Stimulated activated CD8-positive, alpha-beta memory T cell treated with anti-CD3 and anti-CD28 coated beads, Interleukin-2, amount 100 ng/mL, for 1 hour (primary cell): ENCODE measurements at places on chromosomes 1 and 21.

- no peak for DNase-seq
Measured at GRCh38 chr1:10459184-10459583, 9.4 kb downstream of the CORT start.

DNA sequence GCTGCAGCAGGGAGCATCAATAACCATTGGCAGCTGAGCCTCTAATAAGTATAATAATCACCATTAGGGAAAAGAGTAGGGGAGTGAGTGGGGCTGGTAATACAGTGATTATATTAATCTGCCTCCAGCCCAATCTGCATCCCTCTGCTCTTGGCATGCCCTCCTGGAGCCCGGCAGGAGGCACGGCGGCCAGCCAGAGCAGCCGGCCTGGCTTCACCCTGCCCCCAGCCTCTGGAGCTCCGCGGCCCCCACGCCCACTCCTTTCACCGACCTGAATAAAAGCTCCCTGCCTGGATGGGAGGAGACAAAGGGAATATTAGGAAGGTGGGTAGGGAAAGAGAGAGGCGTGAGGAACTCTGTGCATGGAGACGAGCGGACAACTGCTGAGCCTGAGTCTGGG, 28.3 kb downstream of the OPTC start:
- DNase-seq, result no peak

DNA sequence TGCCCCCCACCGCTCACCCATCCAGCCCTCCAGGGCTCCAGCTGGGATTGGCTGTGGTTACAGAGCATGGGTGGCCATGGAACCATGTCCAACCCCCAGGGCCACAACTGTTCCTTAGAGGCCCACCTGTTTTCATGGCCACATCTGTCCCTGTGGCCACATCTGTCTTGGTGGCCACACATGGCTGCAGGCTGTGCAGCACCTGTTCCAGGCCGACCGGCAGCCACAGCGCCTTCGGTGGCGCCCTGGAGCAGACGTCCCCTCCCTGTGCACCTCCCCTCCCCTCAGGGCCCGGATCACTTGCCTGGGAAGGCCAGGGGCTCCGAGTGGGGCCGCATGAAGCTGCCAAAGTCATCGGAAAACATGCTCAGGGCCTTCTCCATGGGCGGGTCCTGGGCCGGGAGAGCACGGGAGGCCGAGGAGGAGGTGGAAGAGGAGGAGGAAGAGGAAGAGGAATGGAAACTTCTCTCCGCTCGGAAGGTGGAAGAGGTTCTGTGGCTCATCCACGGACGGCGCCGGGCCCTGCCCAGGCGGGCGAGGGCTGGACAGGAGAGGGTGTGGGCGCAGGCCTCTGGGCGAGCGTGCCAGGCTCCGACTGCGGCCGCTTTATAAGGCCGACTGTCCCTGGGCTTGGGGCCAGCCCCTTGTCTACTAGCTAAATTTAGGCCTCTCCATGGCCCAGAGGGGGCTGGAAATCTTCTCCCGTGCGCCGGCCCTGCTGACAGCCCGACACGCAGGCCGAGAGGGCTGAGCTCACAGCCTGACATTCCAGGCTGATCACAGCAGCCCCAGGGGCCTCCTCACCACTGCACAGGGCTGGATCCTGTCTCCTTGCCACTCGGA, at the start of gene HSPB7:
Gene HSPB7 (minus strand): TSS at position 583 of the 843 bp plus-strand sequence. CDS start 80 bp downstream, at position 503.
- DNase-seq, result no peak

- DNase-seq, result no peak
Measured at GRCh38 chr1:15343729-15344128, 66.0 kb upstream of the EFHD2 start.

DNA sequence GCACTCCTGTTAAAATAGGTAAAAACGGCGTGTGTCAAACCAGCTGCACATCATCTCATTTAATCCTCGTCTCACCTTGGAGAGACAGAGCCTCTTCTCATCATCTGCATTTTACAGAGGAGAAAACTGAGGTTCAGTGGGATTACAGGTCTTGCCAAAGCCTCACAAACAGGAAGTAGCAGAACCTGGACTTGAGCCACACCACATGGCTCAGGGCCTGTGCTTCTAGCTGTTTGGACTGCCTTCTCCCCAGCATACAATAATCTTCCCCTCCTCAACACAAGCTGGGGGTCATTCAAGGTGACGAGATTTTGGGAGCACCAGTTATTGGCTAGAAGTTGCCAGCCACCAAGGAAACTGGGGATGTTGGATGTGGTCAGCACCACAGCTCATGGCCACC, 167.9 kb upstream of the ZC3H12A start:
- DNase-seq, result no peak

GRCh38 chr1:244833734-244834542, 1.5 kb upstream of the COX20 start:
- no peak for DNase-seq

GRCh38 chr1:163737261-163737660, 415.5 kb downstream of the NUF2 start:
- DNase-seq, result no peak

GRCh38 chr1:30915491-30916230, 7.1 kb upstream of the SDC3 start:
- DNase-seq, result no peak

DNA sequence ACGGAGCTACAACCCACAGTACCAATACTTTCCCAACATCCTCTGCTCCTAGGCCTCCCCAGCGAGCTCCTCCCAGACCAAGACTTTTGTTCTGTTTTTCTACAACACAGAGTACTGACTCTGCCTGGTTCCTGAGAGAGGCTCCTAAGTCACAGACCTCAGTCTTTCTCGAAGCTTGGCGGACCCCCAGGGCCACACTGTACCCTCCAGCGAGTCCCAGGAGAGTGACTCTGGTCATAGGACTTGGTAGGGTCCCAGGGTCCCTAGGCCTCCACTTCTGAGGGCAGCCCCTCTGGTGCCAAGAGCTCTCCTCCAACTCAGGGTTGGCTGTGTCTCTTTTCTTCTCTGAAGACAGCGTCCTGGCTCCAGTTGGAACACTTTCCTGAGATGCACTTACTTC, 20.6 kb downstream of the PLA2G5 start:
- DNase-seq, result no peak

DNA sequence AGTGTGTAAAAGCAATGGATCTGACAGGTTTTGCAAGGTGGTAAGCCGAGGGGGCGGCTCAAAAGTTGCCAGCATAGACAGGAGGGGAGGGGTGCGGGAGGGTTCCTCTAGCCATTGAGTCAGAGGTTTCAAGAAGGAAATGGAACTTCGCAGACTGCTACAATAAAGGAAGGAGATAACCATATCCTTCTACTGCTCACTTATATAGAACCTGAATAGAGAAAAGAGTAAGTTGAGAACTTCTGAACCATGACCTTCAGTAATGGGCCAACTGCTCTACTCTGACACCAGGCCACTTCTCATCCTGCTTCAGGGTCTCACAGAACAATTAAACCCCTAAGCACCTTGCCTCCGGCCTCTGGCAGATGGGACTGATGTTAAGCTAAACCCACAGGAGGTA, 26.3 kb upstream of the BCAR3 start:
- no peak for DNase-seq

- no peak for DNase-seq
Measured at GRCh38 chr1:107142140-107142542, 1.3 kb downstream of the NTNG1 start.

DNA sequence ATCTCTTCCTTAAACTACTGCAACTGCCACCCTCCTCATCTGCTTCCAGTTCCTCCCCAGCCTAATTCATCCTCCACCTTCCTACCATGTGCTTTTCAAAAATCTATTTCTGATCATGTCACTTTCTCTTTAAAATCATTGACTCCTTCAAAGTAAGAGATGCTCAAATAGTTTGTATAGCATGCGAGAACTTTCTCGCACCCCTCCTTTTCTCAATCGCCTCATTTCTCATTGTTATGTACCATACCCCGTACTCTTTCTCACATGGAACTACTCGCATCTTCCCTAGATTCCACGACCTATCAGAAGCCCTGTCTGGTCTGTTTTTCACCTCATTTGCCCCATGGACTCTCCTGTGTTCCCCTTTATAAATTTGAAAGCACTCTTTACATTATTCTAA, 238.2 kb downstream of the NRIP1 start:
- DNase-seq, result no peak

- no peak for DNase-seq
Measured at GRCh38 chr1:204498981-204499380, 4.4 kb upstream of the PIK3C2B start.

DNA sequence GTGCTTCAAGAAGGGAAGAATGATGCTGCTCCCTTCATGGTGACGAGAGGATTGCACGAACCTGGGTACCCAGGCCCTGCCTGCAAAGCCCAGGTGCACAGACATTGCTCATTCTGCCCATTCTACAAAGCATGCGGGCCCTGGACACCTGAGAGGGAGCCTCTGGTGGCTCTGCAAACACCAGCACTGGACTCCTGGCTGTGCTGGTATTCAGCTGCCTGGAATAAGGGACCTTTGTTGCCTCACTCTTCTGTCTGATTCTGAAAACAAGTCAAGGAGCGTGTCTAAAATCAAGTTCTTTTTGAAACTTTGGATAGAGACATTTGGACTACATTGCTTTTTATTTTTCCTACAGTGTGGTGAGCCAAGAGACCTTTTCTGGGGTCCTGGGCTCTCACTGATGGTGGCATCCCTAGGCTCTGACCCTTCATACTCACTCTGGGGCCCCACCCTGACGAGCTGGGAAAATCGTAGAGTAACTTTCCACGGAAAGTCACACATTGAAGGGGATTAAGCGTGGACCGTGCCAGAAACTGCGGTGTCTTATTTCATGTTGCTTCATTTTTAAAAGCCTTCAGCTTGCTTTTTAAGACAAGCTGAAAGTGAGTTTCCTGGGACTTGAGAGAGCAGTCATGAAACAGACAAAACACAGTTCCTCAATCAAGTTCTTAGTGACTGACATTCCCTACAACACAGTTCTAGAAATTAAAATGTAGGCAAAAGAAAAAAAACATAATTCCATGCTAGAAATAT, 24.0 kb downstream of the ABCA4 start:
- DNase-seq, result no peak

GRCh38 chr1:149933208-149933607, 3.5 kb downstream of the MTMR11 start:
- no peak for DNase-seq

DNA sequence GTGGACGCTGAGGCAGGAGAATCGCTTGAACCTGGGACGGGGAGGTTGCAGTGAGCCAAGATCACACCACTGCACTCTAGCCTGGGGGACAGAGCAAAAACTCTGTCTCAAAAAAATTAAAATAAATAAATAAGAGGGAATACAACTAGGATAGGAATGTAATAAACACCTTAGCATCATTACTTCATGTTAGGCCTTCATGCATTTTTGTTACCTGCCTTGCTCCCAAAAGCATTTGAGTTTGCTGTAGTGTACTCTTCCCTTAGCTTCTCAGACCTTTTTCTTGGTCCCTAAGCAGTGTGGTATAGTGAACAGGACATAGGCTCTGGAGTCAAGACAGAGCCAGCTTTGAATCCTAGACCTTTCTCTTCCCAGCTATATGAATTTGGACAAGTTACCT, 2.8 kb upstream of the OSCP1 start:
- DNase-seq, result no peak

DNA sequence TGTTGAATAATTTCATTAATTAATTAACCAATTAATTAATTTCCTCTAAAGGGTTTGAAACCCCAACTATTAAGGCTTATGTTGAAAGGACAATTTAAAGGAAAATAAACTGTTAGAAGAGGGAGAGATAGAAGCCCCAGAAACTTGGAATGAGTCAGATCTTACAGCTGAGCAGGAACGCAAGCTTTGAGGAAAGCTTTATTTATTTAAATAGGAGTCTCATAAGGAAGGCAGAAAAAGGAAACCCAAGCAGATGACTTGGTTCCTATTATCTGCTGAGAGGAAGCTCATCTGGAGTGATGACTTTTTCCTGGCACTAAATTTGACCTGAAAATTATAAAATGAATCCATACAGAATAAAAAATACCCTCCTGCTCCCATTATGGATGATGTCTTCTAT, 105.1 kb downstream of the ROR1 start:
- DNase-seq, result no peak

- no peak for DNase-seq
Measured at GRCh38 chr1:225415307-225415706, 12.5 kb downstream of the LBR start.

DNA sequence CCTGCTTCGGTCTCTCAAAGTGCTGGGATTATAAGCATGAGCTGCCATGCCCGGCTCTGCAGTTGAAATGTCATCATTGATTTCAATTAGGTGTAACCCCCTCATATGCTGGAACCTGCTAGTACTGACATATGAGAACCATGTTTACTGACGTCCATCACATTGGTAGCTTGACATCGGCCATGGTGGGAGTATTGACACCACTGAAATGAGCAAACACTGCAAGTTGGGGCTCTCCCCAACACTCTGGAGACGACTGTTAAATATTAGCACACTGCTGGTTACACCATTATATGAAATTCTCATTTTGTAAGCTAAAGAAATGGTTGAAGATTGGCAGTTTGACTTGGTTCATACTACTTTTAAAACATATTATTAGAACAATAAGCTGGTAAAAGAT, 63.7 kb downstream of the CNST start:
- no peak for DNase-seq

DNA sequence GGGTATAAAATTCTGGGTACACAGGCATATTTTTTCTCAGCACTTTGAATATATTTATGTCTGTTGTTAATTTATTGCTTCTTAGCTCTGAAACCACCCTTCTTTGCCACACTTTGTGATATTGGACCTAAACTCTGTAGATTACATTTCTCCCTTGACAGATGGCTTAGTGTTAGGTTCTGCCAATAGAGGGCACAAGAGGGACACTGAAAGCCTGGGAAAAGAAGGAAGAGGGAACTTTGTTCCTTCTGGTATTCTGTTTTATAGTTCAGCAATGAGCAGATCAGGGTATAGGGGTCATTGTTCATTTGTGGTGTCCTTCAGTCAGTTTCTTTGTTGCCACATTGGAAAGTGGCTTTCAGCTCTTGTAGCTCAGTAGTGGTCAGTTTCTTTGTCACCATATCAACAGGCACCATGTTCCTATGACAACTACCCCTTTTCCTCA, 423.5 kb upstream of the PROX1 start:
- no peak for DNase-seq

- no peak for DNase-seq
Measured at GRCh38 chr1:235588916-235589515, 60.6 kb downstream of the GNG4 start.

GRCh38 chr21:42694751-42695696, 41.6 kb downstream of the PDE9A start:
- DNase-seq, result no peak

- DNase-seq, result no peak
Measured at GRCh38 chr1:9243066-9243739, 8.6 kb downstream of the H6PD start.

DNA sequence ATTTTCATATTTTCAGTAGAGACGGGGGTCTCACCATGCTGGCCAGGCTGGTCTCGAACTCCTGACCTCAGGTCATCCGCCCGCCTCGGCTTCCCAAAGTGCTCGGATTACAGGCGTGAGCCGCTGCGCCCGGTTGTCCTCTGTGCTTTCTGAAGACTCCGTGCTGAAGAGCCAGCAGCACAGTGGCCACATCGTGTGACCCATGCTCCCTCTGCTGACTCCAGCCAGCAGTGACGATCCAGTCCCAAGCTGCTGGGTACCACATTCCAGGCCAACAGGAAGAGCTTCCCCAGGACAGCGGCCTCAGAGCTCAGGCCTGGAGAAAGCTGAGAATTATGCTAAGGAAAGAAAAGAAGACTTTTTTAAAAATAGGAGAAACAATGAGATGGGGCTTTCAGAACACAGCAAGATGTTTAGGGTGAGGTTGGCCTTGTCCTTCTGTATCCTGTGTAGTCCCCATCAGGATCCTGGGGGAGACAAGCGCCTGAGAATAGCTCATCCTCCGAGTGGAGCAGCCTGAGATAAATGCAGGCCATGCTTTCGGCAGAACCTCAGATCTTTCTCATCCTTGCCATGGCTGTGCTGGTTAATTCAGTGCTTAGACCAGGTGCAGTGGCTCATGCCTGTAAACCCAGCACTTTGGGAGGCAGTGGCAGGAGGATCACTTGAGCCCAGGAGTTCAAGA, 207.1 kb downstream of the SLC35F3 start:
- DNase-seq, result no peak
